ENCODE measurements at places on chromosomes 11 and 22.

DNA sequence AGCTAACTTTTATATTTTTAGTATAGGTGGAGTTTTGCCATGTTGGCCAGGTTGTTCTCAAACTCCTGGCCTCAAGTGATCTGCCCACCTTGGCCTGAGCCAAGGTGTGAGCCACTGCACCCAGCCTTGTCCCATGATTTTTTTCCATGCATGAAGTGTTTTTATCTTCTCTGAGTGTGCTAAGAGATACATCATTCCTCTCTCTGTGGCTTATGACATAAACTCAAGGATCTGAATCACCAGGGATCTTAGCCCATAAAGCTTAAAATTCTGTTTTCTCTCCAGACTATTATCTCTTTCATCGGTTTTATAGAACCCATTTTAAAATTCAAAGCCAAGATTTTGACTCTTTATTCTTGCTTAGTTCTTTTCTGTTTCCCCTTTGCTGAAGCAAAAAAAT is 48.4 kb upstream of the C11orf58 start:
- DNase-seq = no peak

- no peak for DNase-seq
Observed at GRCh38 chr22:27984001-27984695, 65.1 kb upstream of the PITPNB start.

DNA sequence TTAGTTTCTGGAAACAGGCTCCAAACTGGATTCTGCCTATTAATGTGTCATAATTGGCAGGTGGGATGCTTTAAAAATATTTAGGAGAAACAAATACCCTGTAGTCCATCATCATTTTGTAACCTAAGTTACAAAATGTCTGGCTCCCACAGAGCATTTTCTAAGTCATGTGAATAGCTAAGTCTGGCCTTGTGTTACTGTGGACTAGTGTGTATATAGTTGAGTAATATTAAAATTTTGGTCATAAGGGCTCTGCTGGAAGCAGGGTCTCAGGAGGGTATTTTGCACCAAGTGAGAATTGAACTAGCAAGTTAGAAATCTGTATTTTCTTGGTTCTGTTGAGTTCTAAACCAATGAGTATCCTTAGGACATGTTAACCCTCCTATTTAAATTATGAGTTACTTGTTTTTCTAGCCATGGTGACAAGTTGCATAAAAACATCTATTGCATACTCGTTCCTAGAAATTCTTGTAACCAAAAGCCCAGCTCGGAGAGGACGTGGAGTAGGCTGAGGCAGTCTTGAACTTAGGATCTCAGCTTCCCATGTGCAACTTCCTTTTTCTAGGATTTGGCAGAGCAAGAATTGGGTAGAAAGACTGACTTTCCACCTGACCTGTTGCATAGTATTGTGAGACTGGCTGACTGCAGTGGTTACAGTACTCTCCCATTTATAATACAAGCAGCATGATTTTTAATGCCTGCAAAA is 5.4 kb downstream of the PTPMT1 start:
- DNase-seq = no peak

DNA sequence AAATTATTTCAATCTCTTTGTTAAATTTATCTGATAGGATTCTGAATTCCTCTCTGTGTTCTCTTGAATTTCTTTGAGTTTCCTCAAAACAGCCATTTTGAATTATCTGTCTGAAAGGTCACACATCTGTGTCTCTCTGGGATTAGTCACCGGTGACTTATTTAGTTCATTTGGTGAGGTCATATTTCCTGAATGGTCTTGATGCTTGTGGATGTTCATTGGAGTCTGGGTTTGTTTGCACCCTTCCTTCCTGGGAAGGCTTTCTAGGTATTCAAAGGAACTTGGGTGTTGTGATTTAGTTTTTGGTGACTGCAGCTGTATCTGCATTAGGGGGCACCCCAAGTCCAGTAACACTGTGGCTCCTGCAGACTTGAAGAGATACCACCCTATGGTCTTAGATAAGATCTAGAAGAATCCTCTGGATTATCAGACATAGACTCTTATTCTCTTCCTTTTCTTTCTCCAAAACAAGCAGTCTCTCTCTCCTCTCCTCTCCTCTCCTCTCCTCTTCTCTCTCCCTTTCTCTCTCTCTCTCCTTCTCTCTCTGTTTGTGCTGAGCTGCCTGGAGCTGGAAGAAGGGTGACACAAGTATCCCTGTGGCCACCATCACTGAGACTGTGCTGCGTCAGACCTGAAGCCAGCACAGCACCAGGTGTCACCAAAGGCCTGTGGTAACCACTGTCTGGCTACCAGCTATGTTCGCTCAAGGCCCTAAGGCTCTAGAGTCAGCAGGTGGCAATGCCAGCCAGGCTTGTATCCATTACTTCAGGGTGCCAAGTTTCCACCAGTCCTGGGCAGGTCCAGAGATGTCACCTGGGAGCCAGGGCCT is 3.3 kb upstream of the HEPN1 start:
- DNase-seq = no peak

DNA sequence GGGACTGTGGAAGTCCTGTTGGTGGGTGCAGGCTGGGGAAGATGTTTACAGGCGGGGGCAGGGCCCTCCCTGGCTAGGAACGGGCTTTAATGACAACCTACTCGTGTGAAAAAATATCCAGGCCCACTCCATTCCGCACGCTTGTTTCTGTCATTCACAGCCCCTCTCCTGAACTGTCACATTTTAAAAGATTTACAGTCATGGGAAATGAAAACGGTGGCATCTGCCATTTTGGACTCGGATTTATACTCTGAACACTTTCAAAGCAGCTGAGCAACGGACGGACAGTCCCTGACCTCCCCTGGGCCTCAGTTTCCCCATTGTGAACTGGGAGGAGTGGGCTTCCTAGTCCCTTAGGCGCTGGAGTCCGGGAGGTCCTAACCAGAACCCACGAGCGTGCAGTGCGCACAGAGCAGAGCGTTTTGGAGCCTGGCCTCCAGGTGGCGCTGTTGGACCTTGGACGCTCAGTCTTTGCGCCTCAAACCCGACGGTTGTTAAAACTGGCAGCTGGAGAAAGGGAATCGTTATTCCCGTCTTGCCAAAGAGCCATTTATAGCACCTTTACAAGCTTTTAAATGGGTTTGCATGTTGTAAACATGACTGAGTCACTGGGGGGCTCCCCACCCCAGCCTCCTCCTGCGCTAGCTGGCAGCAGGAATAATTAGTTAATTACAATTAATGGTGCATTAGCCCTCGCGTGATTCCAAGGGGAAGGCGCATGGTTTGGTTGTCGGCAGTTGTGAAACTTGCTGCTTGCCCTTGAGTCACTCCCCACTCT is 75.3 kb downstream of the FBLN1 start:
- peak; percentile 67 for DNase-seq

DNA sequence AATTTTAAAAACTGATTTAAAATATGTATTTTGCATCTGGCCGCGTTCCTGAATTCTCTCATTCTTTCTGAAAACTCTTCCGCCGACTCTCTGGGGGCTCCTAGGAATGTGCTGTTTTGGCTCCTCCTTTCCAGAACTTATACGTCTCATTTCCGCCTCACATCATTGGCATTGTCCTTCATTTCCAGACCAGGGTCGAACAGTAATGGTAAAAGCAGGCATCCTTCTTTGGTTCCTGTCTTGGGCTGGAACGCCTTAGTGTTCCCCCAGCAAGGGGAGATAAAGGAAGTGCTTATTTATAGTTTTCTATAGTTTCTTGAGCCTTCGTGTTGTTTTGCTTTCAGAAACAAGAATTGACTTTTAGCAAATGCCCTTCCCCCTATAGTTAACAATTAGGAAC is 10.9 kb upstream of the TNNT3 start:
- DNase-seq = peak; percentile 65

Measured in muscle of back (tissue), 13 donors.